ENCODE measurements at places on chromosomes 1 and 21. TPM values are rescaled to one million over a fixed set of nuclear protein-coding genes. Genes with fewer than 3 reads are reported as not detected.

Gene TDRD5
- not detected for total RNA-seq

Gene AUNIP
- total RNA-seq, result 11.3 TPM

Gene DIRAS3
- 0.51 TPM for total RNA-seq

Gene HSD3B2
- not detected for total RNA-seq

Gene NTRK1
- 3.6 TPM for total RNA-seq

Gene VSIG8
- not detected for total RNA-seq

Gene S100A6
- 213 TPM for total RNA-seq

Gene DMRTA2
- not detected for total RNA-seq

Gene TNFRSF4
- 154 TPM for total RNA-seq

Gene LAPTM5
- 175 TPM for total RNA-seq

Gene PLCH2
- 0.84 TPM for total RNA-seq

Gene CFAP45
- 1.4 TPM for total RNA-seq

Gene JAM2
- 1.3 TPM for total RNA-seq

Gene BECN2
- total RNA-seq, result not detected

Gene OR14A16
- not detected for total RNA-seq

Gene CD34
- total RNA-seq, result not detected

Gene POU3F1
- 0.15 TPM for total RNA-seq

Gene TEX50
- not detected for total RNA-seq

Gene TBX19
- total RNA-seq, result 0.82 TPM

Gene RCOR3
- 29.3 TPM for total RNA-seq

Gene KCNE2
- not detected for total RNA-seq

Gene MSH4
- 0.55 TPM for total RNA-seq

Gene ORC1
- 43.7 TPM for total RNA-seq

Gene TTC22
- 2.1 TPM for total RNA-seq

Gene UMODL1
- not detected for total RNA-seq

Gene CASQ2
- not detected for total RNA-seq

Gene HTR1D
- not detected for total RNA-seq

Gene GIPC2
- 0.13 TPM for total RNA-seq

Data from activated CD8-positive, alpha-beta memory T cell treated with anti-CD3 and anti-CD28 coated beads for 36 hours (primary cell).